ENCODE measurements at places on chromosomes 7 and 10.

DNA sequence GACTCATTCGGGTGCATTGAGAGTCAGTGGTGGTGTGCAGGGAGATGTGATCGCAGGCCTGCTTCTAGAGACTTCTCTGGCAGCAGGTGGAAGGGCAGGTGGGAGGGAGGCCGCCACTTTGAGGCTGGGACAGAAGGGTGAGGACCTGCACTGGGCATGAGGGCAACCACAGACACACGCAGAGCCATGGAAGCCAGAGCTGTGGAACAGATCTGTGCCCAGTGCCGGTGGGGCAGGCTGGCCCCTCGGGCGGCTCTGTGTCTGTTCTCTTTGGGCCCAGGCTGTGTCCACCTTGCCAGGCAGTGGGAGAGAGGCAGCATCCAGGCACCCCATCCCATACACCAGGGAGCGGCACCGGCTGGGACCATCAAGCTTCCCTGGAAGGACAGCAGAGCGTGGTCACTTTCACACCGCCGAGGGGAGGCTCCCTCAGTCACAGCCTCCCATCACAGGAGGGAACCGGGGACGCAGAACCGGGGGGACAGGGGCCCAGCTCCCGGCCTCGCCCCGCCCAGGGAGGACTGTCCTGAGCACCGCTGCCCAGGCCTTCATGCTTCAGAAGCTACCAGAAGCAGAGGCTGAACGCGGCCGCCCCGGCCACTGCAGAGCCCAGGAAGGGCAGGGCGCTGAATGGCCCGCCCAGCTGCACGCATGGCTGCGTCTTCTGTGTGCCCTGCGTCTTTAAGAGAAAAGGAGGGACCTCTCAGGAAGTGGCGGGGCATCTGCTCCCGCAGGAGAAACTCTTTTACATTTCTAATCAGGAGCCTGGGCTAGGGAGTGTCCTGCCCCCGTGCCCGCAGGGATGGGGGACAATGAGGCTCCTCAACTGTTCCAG is 32.1 kb downstream of the EN2 start:
- DNase-seq, result no peak

DNA sequence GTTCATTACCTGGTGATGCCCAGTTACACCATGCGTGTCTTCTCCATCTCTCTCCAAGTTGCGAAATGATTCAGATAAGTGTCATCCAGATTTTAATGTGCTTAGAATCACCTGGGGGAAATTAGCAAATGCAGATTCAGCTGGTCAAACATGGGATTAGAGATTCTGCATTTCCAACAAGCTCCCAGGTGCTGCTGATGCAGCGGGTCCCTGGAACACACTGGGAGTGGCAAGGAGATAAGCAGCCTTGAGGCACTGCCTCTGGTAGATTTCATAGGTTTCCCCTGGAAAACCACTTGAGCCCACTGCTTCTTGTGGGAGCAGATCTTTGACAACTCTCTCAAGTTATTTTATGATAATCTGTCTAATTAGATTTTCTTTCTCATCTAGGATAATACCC is 196.0 kb upstream of the C7orf33 start:
- DNase-seq, result no peak

DNA sequence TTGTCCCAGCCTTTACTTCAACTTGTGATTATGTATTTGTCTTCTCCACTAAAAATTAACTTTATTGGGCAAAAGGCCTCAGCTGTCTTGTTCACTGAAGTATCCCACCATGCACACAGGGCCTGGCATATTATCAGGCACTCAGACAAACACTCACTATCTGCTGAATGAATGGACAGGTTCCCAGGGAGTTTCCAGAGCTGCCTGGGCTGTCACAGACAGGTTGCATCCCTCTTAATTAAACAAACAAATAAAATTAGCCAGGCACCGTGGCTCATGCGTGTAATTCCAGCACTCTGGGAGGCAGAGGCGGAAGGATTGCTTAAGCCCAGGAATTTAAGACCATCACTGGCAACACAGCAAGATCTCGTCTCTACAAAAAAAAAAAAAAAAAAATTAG is 1.5 kb upstream of the TSPAN14 start:
- DNase-seq, result no peak

DNA sequence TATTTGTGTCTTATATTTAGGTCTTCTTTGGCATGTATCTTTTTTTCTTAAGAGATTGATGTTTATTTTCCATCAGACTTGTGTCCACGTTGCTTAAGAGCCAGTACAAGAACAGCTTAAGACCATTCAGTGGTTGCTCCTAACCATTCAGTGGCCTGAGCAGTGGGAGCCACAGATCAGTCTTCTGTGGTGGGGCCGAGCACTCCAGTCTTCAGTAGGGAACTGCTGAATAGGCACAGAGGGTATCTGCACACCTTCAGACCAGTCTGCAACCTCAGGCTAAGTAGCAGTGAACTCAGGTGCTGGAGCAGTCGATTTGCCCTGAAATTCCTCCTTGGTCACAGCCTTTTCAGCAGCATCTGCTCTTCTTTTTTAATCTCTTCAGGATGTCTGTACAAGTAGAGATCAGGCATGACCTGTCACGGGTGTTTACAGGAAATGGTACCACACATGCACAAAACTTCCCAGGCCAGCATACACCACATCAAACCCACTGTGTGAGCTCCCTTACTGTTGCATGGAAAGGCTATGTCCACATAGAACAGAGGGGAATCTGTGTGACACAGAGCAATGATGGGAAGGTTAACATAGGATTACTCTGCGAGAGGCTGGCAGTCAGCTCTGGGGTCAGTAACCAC is 51.5 kb downstream of the FAM107B start:
- no peak for DNase-seq

DNA sequence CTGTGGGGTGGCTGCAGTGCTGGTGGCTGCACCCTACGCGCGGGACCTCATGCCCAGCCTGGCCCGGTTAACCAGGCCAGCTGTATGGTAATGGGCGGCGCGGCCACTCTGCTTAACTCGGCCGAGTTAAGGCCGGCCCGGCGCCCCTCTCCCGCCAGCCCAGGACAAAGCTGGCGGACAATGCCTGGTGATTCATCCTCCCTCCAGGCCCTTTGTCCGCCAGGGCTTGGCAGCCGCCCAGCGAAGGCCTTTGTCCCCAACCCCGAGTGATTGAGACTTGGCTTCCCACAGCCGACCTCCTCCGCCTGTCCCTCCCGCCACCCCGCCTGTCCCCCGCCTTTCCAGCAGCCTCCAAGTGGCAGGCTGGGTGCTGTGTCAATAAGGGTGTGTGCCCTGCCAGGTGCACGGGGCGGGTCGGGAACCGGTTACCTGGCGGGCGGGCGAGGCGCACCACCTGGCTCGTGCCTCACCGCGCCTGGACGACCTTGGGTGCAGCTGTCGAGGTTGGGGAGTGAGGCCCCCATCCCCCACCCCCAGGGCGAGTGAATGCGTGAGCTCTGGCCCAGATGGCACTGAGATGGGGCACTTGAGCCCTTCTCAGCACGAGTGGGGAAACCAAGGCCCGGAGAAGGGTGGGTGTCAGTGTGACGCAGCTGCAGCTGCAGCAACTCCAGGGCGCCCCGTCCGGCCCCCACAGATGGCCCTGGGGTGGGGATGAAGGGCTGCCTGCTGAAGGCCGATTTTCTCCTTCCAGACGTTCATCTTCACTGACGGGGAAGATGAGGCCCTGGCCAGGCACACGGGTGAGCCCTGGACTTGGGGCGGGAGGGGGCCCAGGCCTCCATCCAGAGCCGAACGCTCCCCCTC is 4.6 kb downstream of the LFNG start:
- no peak for DNase-seq

DNA sequence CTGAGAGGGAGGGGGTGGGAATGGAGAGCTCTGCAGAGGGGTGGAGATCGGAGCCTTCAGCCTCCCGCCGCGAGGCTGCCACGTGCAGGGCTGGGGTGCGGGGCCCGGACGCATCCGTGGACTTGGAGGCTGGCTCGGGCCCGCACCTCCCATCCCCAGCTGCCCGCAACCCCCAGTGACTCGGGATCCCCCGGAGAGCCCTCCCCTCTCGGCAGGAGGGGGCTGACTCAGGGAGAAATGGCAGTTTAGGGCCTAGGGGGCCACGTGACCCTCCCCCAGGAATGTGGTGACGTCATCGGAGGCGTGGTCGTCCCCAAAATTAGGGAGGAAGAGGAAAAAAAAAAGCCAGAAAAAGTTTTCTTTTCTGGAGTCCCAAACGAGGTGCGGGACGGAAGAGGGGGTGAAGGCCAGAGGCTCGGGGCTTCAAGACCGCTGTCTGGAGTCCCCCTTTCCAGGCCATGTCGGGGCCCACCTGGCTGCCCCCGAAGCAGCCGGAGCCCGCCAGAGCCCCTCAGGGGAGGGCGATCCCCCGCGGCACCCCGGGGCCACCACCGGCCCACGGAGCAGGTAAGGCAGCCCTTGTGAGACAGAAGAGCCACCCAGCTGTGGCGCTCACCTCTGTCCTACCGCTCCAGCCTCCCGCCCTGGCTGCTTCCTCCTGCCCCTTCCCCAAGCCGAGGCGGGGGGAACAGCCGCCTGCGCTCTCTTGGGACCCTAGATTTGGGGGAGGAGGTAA is at the start of gene TRIP6:
TRIP6 (plus strand) TSS at position 348 of the 736 bp plus-strand sequence; CDS start at position 459, 111 bp downstream.
- peak; percentile 93 for DNase-seq

DNA sequence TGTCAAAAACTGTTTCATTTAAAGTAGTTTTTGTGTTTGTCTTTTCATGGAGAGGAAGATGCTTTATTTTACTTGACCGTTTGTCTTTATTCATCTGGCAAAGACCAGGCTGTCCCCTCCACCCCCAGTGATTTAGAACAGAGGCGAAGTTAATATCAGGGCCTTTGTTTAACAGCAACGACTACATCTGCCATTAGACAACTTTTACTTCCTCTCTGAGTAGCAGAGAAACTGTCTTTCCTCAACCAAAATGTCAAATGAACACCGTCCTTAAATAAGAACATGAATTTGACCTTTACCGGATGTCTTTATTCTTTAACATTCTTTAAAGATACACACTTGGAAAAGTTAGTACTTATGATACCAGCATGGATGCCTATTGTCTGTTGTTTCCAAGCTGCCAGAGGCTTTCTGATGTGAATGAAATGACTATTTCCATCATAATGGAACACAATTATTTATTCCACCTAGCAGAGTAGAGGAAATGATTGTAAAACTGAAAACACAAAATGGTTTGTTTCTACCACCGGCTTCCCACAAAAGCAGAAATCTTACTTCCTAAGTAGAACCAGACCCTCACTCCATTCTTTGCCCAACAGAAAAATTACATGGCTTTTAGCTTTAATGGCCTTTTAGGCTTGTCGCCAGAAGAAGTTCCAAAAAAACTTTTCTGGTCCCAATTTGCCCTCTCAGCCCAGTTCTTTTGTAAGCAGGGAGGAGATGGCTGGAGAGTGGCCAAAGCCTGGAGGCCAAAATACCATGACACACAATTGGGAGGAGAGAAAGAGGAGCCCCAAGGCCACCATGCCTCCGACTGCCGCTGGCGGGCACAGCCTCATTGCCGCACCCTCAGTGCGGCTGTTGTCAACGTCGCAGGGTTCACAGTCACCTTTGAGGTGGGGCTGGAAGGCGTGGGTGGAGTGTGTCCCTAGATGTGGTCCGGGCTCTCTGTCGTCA is 168.5 kb downstream of the TEX36 start:
- peak; percentile 23 for DNase-seq

All from COLO829 (cell line).